A549 treated with Hydrocortisone at 1 μM for 4 hours (cell line): ENCODE measurements at places on chromosomes 4 and X. TPM values are rescaled to one million over a fixed set of nuclear protein-coding genes. Genes with fewer than 3 reads are reported as not detected.

The MAGEA4 gene
- not detected in 5 replicates for total RNA-seq

The NLGN4X gene
- 0.02 TPM in 2 of 5 replicates, not detected in the others for total RNA-seq

The GPC3 gene
- total RNA-seq, result 0.08 to 0.13 TPM in 2 of 5 replicates, not detected in the others

The SPANXB1 gene
- total RNA-seq, result 1.5 to 3.4 TPM (median 2.0 TPM) in 5 replicates

The GPR173 gene
- total RNA-seq, result 0.02 TPM in 1 of 5 replicates, not detected in the others

The CTAG1A gene
- total RNA-seq, result not detected in 5 replicates
